ENCODE measurements at places on chromosomes 6 and 20.

- no peak for DNase-seq
Observed at GRCh38 chr6:48369100-48369499, 258.1 kb upstream of the PTCHD4 start.

DNA sequence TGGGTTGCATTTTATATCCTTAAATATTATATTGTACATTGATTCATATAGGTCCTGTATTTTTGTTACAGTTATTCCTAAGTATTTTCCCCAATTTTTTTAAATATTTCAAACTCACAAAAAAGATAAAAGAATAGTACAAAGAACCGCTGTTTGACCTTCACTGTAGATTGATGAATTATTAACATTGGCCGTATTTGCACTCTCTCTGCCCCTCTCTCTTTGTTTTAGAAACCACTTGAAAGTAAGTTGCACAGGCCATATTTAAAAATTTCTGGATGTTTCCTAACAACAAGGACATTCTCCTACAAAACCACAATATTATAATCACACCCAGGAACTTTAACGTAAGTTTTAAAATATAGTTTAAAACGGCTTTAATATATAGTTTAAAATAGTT is 72.0 kb upstream of the DUSP22 start:
- no peak for DNase-seq

DNA sequence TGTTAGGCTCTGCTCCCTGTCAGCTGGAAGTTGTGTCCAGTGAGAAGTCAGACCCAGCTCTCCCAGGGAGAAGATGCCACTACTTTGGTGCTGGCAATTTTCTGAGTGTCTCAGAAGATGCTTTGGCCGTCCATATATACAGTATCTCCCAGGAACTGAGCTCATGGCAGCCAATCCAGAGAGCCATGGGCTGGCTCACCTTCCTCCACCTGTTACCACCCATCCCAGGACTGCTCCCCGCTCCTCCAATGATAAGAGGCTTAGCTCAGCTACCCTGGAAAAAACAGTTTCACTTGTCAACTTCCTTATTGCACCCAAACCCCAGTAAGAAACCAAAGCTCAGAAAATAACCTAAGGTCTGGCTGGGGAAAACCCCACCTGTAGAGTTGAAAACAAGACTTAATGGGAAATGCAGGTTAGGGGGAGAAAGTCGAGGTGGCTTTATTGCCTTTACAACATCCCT is at the start of gene BNIP5:
Gene BNIP5 (minus strand): TSS at position 110 of the 463 bp plus-strand sequence. CDS start 6,198 bp downstream, outside the sequence.
- no peak for DNase-seq

GRCh38 chr20:20571068-20571780 is 141.2 kb downstream of the RALGAPA2 start:
- no peak for DNase-seq

DNA sequence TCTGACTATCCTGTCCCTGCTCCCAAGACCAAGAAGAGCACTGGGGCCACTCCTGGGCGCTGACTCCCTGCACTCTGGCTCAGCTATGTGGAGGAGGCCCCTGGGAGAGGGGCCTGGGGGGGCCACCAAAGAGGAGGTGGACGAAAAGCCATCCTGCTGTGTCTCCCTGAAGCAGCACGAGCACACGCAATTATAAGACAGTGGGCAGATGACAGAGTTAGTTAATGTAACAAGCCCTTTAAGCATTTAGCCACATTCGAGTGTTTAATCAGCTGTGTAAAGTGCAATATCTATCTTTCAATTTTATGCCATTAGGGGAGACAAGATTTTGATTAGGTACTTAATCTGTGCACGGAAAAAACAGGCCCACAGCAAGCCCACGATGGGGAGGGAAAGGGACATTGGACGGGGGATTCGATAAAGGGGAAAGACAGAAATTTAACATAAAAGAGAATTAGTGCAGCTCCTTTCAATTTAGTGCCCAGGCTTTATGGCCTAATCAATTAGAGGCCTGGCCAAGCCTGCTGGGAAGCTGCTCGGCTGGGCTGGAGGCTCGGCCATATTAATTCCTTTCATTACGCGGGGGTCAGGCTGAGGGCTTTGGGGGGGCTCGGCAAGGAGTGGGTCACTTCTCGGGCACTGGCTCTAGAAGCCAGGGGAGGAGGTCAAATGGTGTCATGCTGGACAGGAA is 286.2 kb downstream of the DHX35 start:
- no peak for DNase-seq

DNA sequence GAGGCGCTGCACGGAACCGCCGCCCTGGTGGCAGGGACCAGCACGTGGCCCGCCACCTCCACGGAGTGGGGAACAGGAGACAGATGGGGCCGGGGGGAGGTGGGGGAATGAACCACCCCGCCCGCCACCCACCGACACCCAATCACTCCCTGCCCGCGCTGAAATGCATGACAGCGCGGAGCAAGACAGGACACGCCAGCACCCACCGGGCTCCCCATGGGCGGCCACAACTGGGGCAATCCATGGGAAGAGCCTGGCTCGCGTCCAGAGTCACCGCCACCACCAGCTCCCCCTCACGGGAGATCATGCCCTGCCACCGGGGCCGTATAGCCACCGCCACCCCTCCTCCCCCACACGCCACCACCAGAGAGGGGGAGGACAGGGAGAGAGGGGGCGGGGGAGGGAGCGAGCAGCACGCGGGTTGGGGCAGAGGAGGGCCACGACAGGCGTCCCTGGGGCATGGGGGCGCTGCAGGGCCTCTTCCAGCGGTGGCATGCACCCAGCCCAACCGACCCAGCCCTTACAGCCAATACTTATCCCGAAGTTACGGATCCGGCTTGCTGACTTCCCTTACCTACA is 744.3 kb upstream of the DEFB115 start:
- no peak for DNase-seq

DNA sequence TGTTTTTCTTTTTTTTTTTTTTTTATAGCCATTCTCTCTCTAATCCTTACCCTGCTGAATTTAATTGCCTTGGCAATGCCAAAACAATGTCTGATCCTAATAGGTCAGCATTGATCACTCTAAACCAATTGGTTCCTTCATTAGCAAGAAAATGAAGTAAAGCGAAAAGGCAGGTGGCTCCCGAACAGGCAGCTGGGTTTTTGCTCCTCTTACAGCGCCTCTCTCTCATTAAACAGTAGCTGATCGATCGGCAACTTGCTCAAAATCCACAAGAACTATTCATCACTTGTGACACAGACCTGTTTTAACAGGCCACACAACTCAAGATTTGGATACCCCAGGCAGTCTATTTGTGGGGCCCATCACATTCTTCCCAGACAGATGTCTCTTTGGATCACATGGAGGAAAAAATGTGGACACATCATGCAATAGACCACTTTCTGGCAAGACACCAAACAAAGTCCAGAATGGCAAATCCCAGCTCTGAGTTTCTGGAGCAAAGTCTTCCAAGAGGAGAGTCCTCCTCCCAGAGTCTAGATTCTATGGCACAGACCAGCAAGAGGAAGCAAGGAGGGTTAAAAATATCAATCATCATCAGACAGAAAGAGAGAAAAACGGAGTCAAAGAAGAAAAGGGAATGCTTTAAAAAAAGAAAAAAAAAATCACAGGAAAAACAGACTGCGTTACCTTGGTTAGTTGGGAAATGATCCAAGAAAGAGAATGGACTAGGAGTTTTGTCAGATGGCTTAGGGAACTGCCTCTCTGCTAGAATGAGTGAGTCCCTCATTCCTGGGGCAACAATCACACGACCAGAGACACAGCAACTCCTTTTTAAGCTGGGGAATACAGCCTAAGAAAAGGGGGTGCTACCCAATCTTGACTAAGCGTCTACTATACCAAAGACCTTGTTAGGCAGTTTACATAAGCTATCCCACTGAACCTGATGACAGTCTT is 247.8 kb downstream of the BTBD9 start:
- DNase-seq = no peak

DNA sequence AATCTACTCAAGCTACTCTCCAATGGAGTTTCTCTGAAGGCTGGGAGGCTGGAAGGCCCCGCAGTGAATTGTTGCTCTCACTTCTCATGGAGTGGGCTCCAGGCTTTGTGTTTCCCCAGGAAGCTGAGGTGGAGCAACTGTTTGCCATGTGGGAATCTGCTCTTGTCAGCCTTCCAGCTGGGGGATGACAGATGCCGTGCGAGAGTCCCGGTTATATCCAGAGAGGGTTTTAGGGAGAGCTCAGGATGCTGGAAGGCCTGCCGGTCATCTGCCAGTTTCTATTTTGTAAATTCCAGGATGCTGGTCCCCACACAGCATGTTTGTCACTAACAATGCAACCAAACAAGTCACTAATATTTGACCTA is 98.2 kb upstream of the NAA20 start:
- DNase-seq = no peak

GRCh38 chr6:42380228-42380979 is 71.3 kb downstream of the TRERF1 start:
- DNase-seq = no peak

DNA sequence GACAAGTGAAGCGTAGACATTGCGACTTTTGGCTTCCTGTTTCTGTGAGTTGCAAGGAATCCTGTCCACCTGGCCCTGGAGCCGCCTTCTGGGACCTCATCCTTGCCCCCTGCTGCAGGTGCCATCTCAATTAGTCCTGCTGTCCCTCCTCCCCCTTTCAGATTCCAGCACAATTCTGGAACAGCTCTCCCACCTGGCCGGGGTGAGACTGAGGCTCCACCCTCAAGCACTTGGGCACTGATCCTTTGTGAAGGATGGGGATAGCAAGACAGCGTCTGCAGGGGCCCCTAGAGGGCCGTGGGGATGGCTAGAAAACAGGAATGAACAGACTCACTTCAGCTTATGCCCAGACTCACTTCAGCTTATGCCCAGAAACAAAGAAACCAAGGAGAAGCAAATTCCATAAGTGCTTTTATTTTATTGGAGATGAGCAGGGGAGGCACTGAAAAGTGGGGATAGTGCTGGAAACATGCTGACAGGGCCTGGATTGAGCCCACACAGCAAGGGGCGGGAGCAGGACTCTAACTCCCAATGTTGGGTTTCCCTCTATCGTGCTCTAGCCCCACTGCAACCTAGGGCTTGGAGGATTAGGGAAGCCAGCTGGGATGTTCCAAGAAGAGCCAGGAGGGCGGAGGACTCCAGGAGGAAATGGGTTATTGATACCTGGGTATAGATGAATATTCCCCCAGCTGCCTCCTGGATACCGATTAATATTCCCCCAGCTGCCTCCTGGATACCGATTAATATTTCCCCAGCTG is 1.4 kb downstream of the C6orf15 start:
- no peak for DNase-seq

DNA sequence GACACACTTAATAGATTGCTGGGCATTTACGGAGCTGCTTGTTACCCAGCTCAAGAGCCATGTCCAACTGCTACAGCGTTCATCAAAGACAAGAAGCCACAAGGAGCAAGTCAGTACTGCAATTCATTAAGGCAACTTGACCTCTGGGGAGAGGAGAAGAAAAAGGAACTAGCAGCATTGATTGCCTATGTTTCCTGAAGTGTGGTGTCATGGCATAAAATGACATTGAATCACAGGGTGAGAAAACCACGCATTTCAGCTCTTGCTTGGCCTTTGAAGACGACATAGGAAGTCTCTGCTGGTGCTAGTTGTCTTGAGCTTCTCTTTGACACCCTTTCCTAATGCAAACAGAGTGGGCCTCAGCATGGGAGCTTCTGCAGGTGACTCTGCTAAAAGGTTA is 139.1 kb downstream of the CDH26 start:
- peak; percentile 64 for DNase-seq

- no peak for DNase-seq
Observed at GRCh38 chr20:47008842-47009518, 114.3 kb downstream of the EYA2 start.

- DNase-seq = no peak
Observed at GRCh38 chr20:41355192-41355591, 11.4 kb downstream of the EMILIN3 start.

GRCh38 chr6:56916849-56917551 is 37.9 kb upstream of the BEND6 start:
- DNase-seq = no peak

GRCh38 chr6:72461144-72461543 is 160.7 kb upstream of the KCNQ5 start:
- no peak for DNase-seq

GRCh38 chr6:142399739-142400138 is 97.9 kb downstream of the ADGRG6 start:
- no peak for DNase-seq

GRCh38 chr20:61562897-61563504 is 310.9 kb downstream of the CDH4 start:
- no peak for DNase-seq

- DNase-seq = no peak
Observed at GRCh38 chr6:116512111-116512559, 696 bp downstream of the CALHM5 start.
